ENCODE measurements at places on chromosomes 1 and 21.

- no peak for DNase-seq
Measured at GRCh38 chr21:21247424-21247823, 249.2 kb downstream of the NCAM2 start.

DNA sequence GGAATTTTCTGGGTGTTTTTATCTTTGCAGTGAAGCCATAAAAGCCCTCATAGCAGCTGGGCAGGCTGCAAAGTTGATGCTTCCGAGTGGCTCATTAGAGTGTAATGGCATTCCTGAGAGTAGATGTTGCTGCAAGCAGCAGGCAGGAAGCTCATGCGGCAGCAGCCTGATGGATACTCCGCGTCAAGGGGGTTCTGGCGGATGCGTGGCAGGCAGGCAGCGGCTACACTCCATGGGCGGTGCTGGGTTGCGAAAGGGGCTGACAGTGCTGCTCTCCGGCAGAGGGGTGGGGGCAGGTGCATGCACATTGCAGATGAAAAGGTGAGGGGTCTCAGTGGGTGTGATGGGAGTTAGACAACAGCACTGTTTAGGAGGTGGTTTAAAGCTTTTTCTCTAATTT, 93.2 kb upstream of the AJAP1 start:
- no peak for DNase-seq

DNA sequence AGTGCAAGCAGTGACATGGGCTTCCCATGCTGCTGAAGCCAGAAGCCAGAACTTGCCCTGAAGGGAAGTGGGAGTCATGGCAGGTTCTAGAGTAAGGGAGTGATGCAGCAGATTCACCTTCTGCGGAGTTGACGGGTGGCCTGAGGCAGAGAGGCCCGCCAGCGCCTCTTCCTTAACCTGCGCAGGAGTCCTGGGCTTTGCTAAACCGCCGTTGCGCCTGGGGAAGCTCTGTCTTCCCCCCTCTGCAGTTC, 67.3 kb downstream of the OBSCN start:
- no peak for DNase-seq

DNA sequence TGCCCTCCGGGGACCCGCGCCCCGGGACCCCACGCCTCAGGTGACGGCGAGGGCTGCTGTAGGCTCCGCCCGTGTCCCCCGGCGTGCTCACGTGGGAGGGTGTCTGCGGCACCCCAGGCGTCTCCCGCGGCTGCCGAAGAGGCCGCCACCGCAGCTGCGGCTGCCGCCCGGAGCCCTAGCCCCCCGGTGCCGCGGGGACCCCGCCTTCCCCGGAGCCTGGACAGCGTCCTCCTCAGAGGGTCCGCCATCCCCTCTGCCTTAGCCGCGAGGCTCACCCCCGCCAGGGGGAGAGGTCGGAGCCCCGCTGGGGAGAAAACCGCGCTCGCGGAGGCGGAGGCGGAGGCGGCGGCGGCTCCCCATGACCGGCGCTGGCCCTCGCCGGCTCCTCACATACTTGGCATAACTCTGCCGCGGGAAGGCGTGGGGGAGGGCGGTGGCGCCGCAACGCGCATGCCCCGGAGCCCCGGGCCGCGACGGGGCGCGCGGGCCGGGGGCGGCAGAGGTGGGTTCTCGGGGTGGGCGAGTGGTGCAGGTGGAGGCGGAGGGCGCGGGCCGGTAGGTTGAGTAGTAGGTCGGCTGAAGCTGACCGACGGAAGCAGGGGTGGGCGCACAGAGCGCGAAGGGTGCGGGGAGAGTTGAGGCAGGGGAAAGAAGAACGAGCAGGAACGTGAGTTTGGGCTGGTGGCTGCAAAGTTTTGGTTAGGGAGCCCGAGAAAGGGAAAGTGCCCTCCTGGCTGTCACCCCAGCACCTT, 700 bp upstream of the SYDE2 start:
- peak; percentile 38 for DNase-seq

DNA sequence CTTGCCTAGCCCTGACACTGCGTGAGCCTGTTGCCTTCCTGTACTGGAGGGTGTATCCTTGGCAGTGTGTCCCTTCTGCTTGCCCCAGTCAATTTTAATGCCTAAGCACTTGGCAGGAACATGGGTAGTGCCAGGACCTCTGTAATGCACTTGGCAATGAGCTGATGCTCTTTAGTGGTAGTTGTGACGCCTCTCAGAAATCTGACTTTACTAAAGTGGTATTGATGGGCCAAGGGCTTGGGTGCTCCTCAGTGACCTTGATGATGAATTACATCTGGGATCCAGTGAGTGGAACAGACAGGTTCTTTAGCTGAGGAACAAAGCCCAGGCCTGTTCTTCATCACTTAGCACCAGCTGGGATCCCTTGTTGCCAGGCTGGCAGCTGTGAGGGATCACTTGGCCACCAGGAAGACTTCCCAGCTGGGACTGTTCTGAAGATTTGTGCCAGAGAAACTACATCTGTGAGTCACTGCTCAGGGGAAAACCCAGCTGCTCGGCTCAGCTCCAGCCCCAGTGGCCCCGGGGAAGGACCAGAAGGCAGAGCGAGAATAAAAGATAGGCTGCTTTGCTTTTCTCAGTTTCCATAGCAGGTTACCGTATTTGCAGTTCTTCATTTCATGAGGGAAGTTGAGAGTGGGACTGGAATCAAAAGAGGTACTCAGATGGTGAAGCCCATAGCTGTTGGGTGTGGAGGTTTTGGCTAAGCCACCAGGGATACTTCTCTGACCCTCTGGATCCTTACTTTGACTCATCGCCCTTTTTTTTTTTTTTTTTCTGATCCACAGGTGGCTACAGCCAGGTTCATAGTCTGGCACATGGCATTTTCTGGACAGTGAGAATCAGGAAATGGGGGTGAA, 28.5 kb upstream of the KCNA2 start:
- no peak for DNase-seq

DNA sequence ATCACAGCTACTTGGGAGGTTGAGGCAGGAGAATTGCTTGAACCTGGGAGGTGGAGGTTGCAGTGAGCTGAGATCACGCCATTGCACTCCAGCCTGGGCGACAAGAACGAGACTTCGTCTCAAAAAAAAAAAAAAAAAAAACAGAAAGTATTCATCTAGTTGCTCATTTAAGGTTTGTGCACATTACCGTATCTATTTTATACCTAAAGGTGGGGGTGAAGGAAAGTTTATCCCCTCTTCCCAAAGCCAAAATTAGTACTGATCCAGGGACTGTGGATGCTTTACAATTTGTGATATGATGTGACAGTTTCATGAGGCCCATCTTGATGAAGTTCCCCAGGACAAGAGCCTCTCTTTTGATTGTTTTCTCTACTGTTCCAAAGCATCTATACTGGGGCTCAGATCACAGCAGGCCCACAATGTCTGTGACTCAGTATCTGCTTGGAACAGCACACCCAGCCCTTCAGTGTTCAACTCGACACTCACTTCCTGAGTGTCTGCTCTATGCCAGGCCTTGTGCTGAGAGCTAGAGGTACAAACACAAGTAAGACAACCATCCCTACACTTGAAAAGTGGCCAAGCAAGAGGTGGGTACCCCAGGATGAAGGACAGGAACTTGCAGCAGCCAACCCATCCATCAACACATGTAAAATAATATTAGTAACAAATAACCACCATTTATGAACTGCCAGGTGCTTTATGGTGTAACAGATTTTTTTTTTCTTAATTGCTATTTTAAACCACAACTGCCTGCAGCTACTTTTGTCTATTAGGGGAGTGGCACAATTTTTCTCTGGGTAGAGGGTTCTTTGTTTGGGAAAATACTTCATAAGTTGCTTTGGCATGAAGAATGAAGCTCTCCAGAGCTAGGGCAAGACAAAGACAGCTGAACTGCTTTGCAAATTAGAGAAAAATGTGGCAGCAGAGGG, 29.0 kb upstream of the KHDRBS1 start:
- DNase-seq, result no peak

DNA sequence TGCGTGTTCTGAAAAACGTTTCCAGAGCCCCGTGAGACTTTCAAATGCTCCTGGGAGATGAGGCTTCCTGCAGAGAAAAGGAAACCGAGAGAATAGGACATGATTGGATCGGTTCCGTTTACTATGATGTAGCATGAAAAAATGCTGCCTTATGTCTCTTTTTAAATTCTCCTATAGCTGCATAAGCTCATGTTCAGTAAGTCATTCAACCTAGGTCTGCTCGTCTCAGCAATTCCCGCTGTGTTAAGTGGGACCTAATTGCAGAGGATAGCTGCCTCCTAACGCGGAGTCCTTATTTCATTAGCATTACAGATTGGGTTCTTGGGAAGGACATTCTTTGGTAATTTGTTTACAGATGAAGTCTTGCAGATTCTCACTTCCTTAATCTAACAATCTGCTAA, 165.3 kb downstream of the GALNT2 start:
- no peak for DNase-seq
